Activated CD4-positive, alpha-beta T cell treated with anti-CD3 and anti-CD28 coated beads, Interleukin-2, amount 50 U/mL, for 16 hours (primary cell): ENCODE measurements at places on chromosomes 6 and 20.

DNA sequence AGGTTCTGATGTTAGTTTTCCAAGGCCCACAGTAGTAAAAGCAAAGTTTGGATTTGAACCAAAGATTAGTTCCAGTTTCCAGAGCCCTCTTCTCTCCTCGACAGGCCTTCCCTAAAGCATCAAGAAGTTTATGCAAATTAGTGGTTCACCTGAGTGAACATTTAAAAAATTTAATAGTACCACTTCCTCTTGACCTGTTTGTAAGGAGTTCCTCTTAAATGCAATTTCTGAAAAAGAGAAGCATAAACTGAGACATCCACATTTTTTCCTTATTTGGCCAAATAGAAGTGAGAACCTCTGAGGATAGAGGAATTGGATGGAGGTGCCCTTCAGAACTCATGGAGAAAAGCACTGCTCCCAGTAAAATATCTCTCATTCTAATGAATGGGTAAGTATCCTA lies 1.2 kb upstream of the DSE start:
- no peak for DNase-seq

- no peak for DNase-seq
Measured at GRCh38 chr6:88562353-88563276, 396.5 kb upstream of the CNR1 start.

DNA sequence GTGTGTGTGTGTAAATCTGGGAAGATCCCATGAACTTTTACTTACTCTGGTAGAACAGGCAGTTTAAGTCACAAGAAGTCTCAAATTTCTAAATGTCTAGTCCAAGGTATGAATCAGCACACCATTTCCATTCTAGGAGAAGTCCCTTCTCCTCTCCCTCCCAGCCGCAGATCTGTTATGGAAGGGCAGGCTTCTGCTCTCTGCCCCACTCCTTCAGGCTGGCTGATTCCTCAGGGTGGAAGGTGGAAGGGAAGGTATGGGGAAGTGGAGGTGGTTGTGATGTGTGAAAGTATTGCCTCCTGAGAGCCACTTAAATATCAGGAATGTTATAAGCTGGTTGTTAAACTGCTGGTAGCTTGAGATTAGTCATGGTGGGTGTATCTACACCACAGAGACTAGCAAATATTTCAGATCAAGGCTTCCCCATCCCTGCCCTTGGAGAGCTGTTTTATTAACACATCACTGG lies 44.5 kb upstream of the LAMA4 start:
- no peak for DNase-seq

- no peak for DNase-seq
Measured at GRCh38 chr6:169093066-169093723, 160.5 kb downstream of the THBS2 start.

DNA sequence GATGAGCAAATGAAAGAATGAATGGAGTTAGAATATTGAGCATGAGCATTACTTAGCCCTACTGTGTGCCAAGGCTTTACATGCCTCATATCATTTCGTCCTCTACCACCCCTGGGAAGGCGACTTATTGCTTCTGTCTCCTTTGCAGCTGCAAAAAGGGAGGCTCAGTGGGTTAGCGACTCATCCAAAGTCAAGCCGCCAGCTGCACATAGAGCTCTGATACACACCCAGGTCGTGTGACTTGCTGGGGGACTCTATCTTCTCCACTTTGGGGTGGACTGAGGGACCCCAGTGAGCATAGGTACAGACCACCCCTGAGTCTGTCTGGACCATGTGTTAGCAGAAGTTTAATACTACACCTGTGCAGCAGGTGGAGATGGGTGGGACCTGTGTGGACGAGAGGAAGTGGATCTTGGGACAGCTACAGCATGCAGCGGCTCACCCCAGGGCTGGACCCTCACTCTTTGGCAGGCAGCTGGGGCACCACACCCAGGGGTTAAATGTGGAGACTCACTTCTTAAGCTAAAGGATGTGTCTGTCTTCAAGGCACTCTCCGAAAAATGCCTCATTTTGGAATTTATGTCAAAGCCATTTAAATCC lies 36.2 kb upstream of the ANGPT4 start:
- no peak for DNase-seq
